Fibroblast of skin of left biceps (primary cell): ENCODE measurements at places on chromosomes 5 and 9.

DNA sequence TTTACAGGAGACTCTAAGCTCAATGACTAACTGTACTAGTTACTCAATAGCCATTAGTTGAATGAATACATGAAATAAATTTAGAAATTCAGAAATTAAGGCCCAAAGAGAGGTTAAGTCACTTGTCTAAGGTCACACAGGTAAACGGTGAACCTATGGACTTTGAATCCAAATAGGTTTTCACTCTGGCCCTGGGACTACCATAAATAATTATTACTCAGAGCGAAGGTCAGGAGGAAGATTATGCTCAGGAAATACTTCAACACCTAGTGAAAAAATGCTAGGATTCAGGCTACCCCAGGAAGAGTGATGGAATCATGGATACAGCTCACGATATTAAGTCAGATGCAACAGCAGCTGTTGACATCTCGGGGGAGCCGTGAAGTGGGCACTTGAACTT lies 417.4 kb downstream of the GABRG2 start:
- DNase-seq = no peak

GRCh38 chr5:142829801-142830220 lies 59.6 kb downstream of the ARHGAP26 start:
- peak; percentile 21 for DNase-seq

DNA sequence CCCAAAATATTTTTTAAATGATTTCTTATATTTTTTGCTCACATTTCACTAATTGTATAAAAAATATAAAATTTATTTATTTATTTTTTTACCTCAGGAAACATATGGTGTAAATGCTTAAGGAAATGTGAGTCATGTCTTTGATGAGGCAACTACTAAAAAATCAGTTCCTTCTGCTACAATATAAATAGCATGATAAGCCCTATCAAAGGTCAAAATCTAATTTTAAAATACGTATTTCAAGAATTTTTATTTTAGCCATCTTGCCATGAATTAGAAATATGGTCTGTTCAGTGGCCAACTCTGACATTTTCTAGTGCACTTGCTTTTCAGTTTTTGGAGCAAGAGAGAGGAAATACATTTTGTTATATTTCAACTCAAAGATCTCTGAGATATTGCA lies 50.5 kb downstream of the PDE4D start:
- DNase-seq = no peak

DNA sequence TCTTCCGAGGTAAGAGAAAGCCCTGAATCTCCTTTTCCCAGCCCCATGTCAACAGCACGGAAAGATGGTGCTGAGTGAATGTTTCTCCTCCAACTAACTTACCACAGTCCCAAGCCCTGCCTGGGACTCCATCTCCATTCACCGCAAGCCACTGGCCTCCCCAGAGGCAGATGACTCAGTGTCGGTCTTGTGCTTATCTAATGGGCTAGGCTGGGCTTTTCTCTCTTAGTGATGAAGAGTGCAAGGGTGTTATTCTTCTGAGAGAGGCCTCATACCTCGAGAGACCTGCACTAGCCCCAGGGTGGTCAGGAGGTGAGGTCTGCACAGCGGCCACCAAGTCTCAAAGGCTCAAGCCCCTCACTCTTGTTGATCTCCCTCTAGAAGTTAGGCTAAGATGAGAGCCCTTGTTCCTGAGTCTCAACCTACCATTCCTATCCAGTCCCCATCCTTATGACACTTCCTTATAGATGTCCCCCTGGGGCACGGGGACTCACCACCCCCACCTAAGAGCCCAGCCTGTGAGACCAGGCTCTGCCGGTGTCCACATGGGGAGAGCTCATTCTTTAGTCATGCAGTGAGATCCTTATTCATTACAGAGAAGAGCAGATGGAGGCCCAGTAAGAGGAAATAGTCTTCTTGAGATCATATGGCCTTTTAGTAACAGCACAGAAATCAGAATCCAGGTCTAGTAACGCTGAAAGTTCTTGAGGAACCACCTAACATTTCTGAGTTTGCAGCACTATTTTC lies 127.0 kb downstream of the SAXO1 start:
- DNase-seq = no peak

GRCh38 chr5:141495453-141495811 lies 6.6 kb downstream of the PCDHGC5 start:
- no peak for DNase-seq

DNA sequence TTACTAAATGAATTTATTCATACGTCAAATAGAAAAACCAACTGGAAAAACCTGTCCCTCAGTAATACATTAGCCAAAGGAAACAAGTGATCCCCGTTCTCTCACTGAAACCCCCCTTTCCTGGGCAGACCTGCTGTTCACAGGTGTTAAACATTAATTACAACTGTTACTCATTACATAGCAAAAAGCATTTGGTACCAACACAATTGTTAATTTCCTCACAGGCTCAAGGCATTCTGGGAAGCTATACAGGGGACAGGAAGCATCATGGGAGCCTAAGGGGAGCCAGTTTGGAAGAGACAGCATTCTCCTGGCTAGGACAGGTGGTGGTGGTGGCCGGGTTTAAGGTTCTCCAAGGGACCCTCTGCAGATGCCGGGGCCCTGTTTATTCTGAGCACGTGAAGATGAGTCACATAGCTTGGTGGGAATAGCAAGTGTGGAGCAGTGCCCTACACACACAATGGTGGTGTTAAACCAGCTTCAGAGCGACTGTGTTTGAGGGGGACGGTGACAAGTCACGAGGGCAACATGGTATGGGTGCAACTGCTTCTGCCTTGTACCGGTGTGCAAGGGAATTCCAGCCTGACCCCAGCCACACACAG lies 62.6 kb upstream of the SLC25A51 start:
- no peak for DNase-seq

- DNase-seq = no peak
These were observed 181.2 kb downstream of the SLC12A2 start for GRCh38 chr5:128264564-128265360.

GRCh38 chr5:113233606-113234005 lies 201.2 kb downstream of the TSSK1B start:
- no peak for DNase-seq

DNA sequence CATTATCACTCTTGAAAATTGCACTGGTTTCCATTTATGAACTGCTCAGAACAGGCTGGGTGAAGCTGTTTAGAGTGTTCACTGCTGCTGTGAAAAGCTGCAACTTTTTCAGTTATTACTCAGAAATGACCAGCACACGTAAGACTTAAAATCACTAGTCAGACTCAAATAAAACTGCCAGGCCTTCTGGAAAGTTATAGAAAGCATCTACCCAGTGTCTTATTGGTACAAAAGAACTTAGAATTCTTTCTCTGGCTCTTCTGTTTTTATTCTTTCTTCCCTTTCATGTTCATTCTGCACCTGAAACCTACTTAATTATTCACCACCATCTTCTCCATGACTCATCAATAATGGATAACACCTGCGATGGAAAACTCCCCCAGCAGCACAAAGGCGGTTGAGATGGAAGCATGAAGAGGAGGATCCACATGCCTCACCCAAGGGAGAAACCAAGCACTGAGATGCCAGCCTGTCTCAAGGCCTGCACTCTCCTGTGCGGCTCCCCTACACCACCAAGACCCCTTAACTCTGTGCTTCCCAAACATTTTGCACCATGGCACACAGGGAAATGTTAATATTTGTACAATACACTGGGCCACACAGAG lies 171.9 kb downstream of the ENTREP1 start:
- DNase-seq = no peak

DNA sequence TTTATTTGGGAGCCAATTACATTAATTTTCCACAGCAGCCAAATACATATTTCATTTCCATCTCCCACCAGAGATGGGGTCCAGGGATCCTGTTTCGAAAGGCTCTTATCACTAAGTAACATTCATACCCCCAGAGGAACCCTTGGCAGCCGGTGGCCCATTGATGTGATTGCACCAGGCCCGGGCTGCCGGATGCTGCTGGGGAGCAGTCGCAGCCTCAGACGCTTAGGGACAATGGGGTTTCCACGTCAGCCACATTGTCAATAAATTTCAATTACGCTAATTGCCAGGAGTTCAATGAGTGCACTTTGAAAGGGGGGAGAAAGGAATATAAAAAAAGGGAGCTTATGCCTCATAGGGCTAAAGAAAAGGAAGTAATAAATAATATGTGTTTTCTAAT lies 478.8 kb upstream of the ADAMTS16 start:
- DNase-seq = no peak

DNA sequence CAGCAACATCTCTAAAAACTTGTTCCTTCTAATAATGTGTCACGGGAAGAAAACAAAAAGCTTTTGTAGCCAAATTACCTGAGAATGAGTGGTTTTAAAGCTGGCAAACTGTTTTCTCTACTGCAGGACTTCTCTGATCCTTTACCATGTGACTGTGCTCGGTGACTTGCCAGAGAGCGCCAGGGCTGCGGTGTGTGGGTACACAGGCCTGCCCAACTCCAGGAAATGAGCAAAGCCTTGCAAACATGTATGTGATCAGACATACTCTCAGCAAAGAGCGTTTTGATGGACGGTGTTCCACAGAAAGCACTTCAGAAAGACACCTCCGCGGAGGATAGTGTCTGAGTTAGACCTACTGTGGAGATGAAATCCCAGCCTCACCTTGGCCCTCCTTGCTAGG lies 157.3 kb downstream of the SPOCK1 start:
- DNase-seq = no peak
